NCI-H1417 treated with DMSO at 0.1 percent for 48 hours (cell line): ENCODE measurements at places on chromosomes 11 and 22.

- peak; percentile 80 for DNase-seq
Measured at GRCh38 chr11:17812091-17812864, 77.7 kb downstream of the KCNC1 start.

GRCh38 chr22:46699091-46699490 is 39.0 kb downstream of the CERK start:
- DNase-seq: no peak

- no peak for DNase-seq
Measured at GRCh38 chr11:70887542-70887827, 364.9 kb downstream of the SHANK2 start.

DNA sequence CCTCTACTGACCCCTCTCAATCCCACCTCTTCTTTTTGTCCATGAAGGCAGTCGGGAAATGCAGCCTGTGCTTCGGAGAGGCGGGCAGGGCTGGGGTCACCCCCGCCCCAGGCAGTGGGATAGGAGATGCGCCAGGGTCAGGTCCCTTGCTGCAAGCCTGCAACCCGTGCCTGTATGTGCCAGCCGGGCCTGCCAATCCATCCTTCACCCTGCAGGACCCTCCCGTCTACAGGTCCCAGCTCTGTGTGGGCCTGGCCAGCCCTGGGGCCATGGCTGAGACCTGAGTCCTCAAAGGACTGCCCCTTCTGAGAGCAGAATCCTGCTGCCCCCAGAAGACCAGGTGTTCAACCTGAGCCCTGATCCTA is 10.9 kb downstream of the ASCL2 start:
- no peak for DNase-seq

DNA sequence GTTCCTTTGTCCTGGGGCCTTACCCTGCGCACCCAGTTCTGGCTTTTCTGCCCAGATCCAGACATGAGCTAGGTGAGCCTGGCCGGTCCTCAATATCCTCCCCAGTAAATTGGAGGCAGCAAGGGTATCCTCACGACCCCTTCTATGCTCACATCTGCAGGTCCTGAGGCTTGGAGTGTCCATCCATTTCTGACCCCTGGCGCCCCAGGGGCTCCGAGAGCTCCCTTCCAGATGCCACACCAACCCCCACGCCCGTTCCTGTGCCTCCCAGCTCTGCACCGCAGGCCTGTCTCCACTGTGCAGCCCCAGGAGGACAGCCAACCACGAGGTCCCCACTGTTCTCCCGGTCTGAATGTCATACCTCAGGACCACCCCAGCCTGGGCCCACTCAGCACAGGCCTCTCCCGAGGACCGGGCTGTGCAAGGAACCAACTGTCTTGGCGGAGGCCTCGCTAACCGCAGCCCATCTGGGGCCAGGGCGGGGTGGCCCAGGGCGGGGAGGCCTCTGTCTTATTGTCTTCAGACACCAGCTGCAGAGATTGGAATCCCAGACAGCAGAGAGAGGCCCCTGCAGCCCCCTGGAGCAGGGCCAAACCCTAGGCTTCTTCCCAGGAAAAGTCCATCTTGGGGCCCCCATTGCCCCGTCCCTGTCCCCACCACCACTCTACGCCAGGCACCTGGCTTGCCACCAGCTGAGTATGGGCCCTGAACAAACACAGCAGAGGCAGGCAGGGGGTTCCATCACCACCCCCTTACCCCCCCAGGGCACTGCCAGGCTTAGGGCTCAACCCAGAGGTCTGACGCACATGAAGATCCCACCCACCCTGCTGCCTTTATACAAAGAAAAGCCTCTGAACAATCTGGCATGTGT is 39.3 kb downstream of the ALX4 start:
- no peak for DNase-seq

DNA sequence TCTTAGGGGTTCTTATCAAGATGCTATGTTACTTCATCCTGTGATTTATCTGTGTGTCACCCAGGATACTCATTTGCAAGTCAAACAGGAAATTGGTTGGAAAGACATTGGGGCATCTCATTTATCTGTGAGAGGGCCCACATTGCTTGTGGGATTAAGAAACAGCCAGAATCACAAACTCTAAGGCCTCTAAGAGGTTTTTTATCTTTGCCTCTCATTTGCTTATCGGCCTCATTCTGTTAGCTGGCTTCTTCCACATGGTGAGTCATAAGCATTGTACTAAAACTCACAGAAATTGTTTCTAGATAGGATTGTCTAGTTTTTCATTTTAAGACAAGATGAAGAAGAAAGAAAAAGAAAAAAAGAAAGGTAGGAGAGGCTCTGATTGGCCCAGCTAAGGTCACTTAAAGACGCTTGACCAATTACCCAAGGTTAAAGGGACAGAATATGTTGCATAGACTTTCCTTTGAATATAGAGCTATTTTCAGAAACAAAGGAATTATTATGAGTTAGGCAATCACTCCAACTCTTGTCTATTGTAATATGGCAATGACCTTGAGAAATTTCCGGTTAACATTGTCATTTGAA is 121.9 kb downstream of the ARHGAP42 start:
- no peak for DNase-seq

DNA sequence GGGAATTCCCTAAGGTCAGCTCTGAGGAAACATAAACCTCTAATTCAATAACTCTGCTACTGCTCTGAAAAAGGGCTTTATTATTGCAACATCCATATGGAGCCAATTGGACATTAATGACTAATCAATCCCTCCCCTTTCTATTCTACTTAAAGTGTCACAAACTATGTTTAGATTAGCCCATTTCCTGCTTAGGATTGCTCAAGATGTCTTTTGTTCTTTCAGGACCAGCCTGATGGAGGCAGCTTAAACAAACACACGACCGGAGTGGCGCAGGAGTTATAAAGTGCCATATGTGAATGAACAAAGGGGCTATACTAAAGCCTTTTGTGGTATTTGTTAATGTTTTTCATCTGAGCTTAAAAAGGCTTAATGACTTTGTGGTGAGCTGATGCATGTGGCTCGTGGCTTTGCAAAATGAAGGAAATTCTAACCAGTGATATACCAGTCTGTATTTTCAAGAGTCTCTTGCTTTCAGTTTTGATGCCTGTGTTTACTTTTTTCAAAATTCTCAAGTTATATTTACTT is 354.4 kb downstream of the SOX6 start:
- DNase-seq: peak; percentile 71

- DNase-seq: no peak
Measured at GRCh38 chr11:85712953-85713352, 27.0 kb upstream of the CCDC89 start.

DNA sequence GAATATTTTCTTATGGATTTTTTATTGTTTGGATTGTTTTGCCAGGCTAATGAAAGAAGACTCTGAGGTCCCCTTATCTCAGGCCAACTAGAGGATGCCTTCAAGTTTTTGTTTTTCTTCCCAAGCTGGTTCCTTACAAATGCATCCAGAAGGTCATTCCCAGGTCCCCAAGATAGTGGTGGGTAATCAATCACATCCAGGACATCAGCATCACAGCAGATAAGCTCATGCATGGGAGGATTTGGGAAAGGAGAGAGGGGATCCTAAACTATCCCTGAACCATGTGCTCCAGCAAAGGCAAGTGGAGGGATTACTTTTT is 20.7 kb downstream of the FZD4 start:
- no peak for DNase-seq

DNA sequence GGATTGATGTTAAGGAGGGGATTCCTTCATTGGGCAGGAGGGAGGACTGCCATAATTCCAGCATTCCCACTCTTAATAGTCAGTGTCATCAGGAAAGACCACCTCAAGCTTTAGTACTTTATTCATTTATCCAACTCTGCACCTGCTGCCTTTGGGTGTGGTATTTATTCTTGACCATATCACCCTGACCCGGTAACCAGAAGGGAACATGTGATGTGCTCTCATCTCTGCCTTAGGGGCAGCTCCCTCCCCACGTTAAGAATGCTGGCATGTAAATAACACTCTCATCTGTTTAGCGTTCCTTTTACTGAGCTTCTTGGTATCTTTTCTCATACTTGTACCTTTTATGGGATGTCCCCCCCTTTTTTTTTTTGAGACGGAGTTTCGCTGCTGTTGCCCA is 7.7 kb downstream of the CAT start:
- DNase-seq: no peak

DNA sequence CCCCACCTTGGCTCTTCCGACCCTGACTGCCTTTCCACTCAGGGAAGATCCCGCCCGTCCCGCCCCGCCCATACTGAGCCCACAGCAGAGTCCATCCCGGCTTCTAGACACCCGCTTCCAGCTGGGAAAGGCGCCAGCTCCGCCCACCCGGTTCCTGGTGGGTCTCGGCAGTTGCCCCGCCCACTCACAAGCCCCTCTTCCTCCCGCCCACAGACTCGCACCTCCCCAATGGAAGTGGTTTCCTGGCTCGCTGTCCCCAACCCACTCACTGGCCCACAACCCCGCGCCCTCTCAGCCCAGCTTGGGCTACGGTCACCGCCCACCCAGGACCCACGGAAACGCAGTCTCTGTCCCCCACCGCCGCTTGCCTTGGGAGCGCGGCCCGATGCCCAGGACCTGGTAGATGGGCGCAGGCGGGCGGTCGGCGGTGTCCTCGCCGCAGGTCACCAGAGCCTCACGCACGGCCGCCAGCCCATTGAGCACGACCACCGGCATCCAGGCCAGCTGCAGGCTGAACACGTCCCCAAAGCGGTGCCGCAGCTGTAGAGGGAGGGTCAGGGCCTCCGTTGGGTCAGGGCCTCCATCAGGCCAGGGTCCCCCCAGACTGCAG is 22.2 kb upstream of the CYP2D6 start:
- DNase-seq: no peak

DNA sequence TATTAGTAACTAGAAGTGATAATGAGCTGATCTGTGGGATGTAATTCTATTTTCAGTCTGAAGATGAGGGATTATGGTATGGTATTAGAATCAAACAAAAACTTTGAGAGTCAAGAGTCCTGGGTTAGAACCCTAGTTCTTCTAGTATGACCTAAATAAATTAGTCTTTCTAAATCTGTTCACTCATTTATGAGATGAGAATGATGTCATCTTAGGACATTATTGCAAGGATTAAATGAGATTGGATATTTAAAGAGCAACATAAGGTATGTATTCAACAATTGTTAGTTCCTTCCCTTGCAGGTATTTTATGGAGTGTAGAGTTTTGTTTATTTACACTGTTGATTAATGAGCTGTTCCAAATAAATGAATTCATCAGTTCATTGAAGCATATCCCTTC is 21.8 kb downstream of the EMSY start:
- DNase-seq: no peak

- no peak for DNase-seq
Measured at GRCh38 chr22:25953919-25954318, 211.9 kb downstream of the MYO18B start.

- DNase-seq: no peak
Measured at GRCh38 chr11:130000552-130001176, 2.0 kb downstream of the PRDM10 start.

GRCh38 chr22:39289975-39290720 is 29.3 kb downstream of the RPL3 start:
- no peak for DNase-seq

DNA sequence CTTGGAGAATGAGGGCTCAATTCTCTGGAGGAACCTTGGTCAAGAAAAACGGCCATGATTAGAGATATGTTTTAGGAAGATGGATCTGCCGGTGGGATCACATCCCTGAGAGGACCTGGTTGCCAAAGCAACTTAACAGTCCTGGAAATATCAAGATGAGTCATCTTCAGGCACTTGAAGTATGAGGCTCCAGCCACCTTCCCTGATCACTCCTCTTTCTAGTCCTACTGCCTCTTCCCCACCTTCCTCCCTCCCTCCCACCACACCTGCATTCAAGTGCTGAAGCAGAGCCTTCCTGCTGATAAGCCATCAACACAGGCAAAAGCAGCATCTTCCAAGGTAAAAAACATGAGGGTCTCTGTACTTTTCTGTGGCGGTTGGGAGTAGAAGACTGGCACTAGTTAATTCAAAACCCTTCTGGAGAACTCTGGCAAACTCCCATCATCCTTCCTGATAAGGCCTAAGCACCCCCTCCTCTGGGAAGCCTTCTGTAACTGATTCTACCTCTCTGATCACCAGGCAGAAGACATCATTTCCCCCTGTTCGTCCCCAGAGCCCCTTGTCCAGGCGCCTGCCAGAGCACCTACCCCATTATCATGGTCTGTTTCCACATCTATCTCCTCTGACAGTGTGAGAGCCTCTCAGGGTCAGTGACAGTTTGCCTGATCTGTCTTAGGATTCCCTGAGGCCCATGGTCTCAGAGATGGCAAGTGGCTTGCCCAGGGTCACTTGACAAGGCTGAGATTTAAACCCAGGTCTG is 79.8 kb downstream of the CLPB start:
- no peak for DNase-seq

GRCh38 chr22:22022255-22022840 is 39.8 kb upstream of the TOP3B start:
- DNase-seq: no peak

GRCh38 chr11:122864386-122865115 is 18.0 kb upstream of the JHY start:
- DNase-seq: no peak

DNA sequence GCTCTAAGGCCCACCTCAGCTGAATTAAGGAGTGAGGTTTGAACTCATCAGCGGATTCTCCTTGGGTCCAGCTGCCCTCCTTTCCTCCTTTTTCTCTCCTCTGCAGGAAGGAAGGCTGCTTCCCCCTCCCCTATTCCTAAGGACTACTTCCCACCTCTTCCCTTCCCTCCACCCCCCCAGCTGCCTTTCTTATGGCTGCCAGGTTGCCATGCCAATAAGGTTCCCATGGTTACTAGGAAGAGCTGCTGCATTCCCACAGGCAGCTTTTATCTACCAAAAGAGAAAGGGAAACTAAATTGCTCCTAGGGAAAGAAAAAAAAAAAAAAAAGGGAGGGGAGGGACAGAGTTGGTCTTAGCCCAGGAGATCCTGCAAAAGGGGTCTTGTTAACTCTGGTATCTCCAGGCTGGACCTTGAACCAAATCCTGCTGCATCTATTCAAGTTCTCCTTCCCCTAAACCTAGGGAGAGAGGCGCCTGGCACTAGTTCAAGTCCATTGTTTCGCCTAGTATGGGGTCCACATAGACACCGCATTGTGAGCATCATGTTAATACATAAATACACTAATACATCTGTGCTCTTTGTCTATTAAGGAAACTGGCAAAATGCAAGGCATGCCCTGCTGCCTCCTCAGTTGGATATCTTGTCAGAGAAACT is 21.2 kb upstream of the FEZ1 start:
- DNase-seq: peak; percentile 29

DNA sequence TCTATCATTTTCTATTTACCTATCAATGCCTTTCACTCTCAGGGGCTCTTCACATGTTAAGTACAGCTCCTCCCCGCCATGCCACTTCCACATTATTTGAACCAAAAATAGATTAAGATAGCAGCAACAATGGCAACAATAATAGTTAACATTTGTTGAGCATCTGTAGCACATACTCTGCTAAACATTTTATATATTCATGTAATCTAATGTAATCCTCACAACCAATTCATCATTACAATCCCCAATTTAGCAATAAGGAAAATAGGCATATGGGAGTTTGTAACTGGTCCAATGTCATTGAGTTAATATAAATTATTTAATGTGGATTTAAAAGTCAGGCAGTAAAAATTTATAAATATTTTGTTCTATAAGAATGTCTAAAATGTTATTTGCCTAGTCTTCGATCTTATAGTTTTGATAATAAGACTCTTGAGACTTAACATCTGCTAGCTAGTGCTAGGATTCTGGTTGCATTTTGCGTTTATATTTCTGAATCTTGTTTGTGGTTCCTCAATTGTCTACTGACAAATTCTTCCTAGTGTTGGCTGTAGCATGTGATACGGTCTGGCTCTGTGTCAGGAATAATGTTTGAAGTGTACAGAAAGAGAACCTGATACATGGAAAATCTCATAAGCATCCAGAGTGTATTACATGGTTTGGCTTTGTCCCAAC is 621.5 kb upstream of the LUZP2 start:
- DNase-seq: no peak

- DNase-seq: no peak
Measured at GRCh38 chr11:132361011-132361550, 990.7 kb downstream of the NTM start.

- no peak for DNase-seq
Measured at GRCh38 chr11:83687787-83688186, 401.6 kb upstream of the CCDC90B start.
